ENCODE measurements at places on chromosomes 16 and 17.

DNA sequence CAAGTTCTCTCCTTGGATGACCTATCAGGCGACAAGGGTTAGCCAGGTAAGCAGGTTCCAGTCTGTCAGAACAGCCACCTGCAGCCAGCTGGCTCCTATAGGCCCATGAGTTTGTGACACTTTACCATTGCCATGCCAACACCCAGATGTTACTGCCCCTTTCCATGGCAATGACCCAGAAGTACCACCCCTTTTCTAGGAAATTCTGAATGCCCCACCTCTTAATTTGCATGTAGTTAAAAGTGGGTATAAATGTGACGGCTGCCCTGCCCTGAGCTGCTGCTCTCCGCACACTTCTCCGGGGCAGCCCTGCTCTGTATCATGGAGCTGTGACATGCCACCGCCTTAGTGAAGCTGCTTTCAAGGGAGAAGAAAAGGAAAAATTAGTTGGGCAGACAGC, 10.0 kb upstream of the SECTM1 start:
- no peak for DNase-seq

GRCh38 chr17:19295473-19296135, 58.4 kb downstream of the EPN2 start:
- DNase-seq: no peak

DNA sequence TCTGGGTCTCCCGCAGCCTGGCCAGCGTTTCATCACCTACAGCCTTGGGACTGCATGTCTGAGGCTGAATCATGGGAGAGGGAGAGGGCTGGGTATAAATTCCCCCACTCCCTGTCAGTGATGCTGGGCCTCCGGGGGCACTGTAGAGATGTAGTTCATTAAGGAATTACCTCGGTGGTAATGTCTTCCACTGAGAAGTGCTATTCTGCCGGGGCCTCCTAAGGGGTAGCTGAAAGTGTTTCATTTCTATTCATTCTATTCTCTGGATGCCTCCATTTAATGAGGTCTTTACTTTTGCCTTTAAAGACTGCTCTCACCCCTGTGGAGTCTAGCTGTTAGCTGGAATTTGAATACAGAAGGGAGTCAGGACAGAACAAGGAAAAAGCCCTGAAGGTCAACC, 116.4 kb upstream of the HS3ST4 start:
- peak; percentile 83 for DNase-seq

DNA sequence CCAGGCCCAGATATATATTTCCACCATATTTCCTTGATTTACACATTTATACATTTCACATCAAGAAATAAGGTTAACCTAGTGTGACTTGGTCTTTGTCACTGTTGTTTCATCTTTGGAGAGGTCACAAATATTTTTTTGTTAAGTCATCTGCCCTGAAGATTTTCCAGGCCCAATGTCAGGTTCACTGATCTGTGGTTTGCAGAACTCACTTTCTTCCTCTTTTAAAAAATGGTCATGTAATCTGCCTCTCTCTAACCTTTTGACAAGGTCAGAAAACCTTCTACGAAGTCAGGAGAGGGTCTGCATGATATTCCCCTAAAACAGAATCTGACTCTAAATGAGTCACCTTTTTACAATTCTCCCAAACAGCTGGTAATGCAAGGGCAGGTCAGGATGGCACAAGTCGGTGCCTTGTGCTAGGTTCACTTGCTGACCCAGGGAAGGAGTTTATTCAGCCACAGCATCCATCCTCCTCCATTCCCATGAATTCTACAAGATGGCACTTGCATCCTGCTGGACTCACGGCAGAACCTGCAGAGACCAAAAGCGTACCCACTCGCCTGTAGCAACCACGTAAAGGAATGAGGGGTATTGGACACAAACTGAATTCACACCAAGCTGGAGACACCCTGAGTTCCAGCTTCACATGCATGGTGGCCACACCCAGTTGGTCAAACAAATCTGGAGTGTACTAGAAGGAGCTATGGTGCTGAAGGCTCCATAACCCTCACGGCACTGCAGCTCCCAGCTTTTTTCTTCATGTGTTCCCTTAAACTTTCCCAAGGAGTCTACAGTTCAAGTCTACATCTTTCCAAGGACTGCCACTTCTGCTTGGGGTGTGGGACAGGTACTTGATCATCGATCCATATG, 1.6 kb upstream of the KIAA0513 start:
- no peak for DNase-seq

- DNase-seq: no peak
Measured at GRCh38 chr16:48609652-48610029, 339 bp downstream of the N4BP1 start.

- DNase-seq: no peak
Measured at GRCh38 chr17:20189302-20189701, 180.1 kb downstream of the SPECC1 start.

DNA sequence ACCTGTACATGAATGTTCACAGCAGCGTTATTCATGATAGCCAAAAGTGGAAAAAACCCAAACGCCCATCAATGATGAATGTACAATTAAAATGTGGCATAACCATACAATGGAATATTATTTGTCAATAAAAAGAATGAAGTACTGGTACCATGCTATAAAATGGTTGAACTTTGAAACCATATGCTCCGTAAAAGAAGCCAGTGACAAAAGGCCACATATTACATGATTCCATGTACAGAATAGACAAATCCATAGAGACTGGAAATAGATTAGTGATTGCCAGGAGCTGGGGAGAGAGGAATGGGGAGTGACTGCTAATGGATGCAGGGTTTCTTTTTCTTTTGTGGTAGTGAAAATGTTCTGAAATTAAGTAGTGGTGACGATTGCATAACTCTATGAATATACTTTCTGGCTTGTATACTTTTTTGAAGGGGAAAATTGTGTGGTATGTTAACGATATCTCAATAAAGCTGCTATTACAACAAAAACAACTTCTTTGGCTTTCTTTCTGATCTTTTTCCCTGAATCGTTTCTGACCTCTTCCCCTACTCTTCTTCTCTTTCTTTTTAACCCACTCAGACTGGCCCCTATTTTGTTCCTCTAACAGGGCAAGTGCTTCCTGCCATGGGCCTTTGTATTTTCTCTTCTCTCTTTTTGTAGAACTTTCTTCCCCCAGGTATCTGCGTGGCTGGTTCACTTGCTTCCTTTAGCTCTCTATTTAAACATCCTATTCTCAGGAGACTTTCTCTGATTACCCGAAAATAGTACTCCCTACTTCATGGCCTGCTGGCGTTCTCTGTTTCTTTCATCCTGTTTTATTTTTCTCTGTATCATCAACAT, 67.9 kb downstream of the FTO start:
- DNase-seq: no peak

DNA sequence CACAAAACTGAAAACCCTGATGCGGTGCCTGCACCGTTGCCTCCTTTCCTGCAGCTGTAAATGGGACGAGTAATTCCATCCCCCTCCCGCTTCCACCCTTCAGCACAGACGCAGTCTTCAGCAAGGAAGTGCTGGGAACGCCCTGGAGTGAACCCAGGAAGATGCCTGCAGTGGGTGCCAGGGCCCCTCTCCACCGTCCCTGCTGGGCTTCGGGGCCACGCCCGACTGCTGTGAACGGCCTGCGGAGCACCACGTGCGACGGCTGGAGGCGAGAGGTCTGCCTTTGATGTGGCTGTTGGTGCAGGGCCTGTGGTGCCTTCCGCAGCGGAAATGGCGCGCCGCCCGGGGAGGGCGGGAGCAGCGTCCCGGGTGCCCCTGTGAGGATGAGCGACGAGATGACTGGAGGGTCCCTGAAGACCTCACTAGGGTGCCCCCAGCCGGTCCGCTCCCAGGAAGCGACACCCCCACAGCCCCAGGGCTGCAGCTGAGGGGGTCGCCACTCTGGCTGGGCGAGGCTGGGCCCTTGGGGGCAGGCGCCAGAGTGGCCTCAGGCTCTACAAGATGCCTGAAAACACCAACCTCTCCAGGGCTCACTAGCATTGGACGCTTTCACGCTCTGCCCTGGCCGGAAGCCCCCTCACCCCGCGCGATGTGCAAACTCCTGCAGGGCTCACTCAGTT, 749 bp upstream of the MC1R start:
- DNase-seq: no peak

- no peak for DNase-seq
Measured at GRCh38 chr16:66003201-66003600, 363.3 kb upstream of the CDH5 start.

GRCh38 chr16:67703626-67704025, 15.5 kb downstream of the GFOD2 start:
- DNase-seq: no peak

DNA sequence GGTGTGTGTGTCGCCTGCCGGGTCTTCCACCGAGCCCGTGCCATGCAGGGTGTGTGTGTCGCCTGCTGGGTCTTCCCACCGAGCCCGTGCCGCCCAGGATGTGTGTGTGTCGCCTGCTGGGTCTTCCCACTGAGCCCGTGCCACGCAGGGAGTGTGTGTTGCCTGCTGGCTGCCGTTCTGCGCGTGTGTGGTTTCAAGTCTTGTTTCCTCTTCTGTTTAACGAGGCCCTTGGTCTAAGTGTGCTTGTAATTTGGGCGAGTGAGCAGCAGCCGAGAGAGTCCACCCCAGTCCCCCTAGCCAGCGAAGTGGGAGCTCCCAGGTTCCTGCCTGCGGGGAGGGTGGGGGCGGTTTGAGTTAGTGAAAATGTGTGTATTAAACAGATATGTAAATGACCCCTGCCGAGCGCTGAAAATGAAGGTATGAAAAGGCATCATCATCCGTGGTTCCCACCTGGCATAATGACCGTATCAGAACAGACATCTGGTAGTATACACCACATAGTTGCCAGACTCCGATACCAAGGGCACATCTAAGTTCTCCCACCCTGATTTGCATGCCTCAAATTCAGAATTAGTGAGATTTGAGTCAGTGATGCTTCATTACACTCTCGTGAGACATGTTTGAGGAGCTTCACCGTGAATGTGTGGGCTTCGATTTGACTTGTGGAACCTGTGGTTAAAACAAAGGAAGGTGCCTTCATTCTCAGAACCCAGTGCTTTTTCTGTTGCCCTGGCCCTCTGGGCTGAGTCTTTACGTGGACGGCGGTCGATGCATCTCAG, 114.5 kb upstream of the CHMP6 start:
- no peak for DNase-seq

DNA sequence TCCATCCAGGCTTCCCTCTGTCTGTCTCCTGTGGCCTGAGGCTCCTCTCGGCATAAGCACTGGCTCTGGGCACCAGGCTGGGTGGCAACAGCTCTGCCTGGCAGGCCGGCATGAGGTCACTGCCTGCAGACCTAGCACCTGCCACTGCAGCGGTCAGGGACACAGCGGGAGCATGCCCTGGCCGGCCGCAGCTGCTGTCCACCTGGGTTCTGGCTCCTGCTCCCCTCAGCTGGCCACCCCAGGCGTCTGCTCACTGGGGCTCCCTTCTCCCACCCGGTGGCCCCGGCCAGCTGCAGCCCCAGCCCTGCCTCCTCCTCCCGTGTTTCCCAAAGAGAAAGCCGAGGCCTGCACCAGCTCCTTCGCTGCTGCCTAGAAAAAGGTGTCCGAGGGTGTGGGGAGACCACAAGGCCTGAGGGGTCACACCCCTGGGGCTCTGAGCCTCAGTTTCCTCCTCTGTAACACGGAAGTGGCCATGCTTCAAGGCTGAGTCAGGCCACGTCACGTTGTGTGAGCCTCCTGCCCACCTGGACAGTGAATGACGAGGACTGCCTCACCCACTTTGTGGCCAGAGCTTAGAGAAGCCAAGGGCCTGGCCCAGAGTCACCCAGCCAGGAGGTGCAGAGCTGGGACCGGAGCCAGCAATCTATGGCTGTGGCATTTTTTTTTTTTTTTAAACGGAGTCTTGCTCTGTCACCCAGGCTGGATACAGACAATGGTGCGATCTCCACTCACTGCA, 6.7 kb downstream of the NTHL1 start:
- no peak for DNase-seq

- DNase-seq: no peak
Measured at GRCh38 chr16:13471036-13471435, 448.9 kb upstream of the ERCC4 start.

GRCh38 chr17:27567563-27567859, 63.5 kb upstream of the LGALS9 start:
- DNase-seq: no peak

DNA sequence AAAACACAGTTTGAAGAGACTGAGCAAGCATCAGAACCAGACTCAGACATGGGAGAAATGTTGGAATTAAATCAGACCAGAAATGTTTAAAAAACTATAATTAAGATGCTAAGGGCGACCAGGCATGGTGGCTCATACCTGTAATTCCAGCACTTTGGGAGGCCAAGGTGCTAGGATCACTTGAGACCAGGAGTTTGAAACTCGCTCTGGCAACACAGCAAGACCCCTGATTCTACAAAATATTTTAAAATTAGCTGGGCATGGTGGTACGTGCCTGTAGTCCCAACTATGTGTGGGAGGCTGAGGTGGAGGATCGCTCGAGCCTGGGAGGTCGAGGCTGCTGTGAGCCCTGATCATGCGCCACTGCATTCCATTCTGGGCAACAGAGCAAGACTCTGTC, 160.3 kb downstream of the COPRS start:
- DNase-seq: no peak
